ENCODE measurements at places on chromosomes 7 and 10. TPM values are rescaled to one million over a fixed set of nuclear protein-coding genes. Genes with fewer than 3 reads are reported as not detected.

DNA sequence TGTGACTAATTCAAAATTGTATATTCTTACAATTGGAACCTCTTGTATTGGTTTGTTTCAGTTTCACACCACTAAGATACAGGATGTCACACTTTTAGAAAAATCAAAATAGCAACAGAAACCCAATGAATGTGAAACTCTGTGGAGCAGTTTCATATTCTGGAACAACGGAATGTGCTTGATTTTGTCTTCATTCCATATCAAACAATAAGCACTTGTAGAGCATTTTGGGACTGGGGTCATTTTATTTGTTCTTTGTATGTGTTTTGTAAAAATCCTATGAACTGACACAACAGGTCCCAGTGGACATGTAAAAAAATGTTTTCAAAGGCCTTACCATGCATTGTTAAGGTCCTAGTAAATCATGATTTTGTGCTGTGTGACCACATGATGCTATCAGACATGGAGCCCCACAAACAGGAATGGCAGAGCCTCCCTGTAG lies 123.1 kb downstream of the DKK1 start:
- DNase-seq, result no peak
- H3K4me1 ChIP-seq, result no peaks in the 10 kb centered on the region
- no peak overlapping the region for H3K4me3 ChIP-seq
- H3K36me3 ChIP-seq, result no peaks in the 10 kb centered on the region
- no peaks in the 10 kb centered on the region for H3K27me3 ChIP-seq

DNA sequence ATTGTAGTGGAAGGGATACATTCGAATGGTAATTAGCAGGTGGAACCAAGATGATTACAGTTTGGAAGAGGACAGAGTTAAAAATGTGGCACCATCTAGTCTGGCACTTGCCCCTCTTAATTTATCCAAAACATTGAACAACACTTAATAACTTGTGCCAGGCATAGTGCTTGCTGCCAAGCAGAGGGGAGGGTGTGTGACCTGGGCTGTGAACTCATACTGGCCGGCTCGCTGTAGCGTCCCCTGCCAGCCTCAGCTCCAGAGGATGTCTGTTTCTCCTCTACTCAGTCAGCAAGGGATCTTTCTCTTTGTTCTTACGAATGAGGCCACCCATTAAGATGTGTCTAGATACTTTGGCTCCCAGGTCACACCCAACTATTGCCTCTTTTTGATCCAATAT lies 179.4 kb upstream of the INHBA start:
- no peak overlapping the region for H3K27ac ChIP-seq
- H3K27me3 ChIP-seq, result no peaks in the 10 kb centered on the region
- H3K36me3 ChIP-seq, result no peaks in the 10 kb centered on the region
- H3K4me3 ChIP-seq, result no peak overlapping the region
- H3K4me1 ChIP-seq, result peaks cover 12% of the 10 kb centered on the region
- no peak for DNase-seq

GRCh38 chr7:74454021-74454924 lies 567 bp downstream of the GTF2IRD1 start:
- H3K27me3 ChIP-seq, result no peaks in the 10 kb centered on the region
- H3K4me3 ChIP-seq, result peak overlapping the region; percentile 60
- no peaks in the 10 kb centered on the region for H3K36me3 ChIP-seq
- peaks cover 13% of the 10 kb centered on the region for H3K4me1 ChIP-seq

DNA sequence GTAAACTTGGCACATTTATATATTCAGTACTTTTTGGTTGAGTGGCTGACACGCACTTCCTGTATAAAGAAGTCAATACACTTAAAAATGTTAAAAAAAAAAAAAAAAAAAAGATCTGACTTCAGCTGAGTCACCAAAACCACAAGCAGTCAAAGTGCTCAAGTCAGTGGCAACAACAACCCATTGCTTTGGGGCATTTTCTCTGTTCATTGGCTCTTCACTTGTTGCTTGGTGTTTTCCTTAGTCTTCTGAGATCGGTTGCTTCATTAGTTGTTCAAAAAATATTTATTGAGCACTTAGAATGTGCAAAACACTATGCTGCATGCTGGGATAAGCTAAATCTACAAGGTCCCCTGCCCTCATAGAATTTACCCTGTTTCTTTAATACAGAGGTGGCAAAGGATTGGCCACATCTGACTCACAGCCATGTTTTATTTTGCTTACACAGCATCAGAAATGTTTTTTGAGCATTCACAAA lies 63.7 kb downstream of the ZNRF2 start:
- H3K27me3 ChIP-seq, result no peaks in the 10 kb centered on the region
- no peak overlapping the region for H3K4me3 ChIP-seq
- peaks cover 67% of the 10 kb centered on the region for H3K4me1 ChIP-seq
- DNase-seq, result no peak
- H3K36me3 ChIP-seq, result no peaks in the 10 kb centered on the region
- peak overlapping the region; percentile 78 for H3K27ac ChIP-seq

- DNase-seq, result no peak
- H3K4me3 ChIP-seq, result no peak overlapping the region
- H3K27me3 ChIP-seq, result no peaks in the 10 kb centered on the region
These were observed 229.3 kb upstream of the CTBP2 start for GRCh38 chr10:125389648-125390047.

GRCh38 chr10:28365840-28366239 lies 63.0 kb upstream of the MPP7 start:
- H3K27me3 ChIP-seq, result no peaks in the 10 kb centered on the region
- DNase-seq, result no peak
- 0 out of 2 replicates have a peak, but pooled peaks cover 2% of the 10 kb centered on the region for H3K4me1 ChIP-seq
- no peak overlapping the region for H3K27ac ChIP-seq
- H3K4me3 ChIP-seq, result no peak overlapping the region

GRCh38 chr10:89280508-89280907 lies 21.3 kb upstream of the IFIT2 start:
- DNase-seq, result no peak
- H3K4me1 ChIP-seq, result peaks cover 23% of the 10 kb centered on the region
- H3K36me3 ChIP-seq, result peaks cover 6% of the 10 kb centered on the region
- H3K4me3 ChIP-seq, result no peak overlapping the region
- no peak overlapping the region for H3K27ac ChIP-seq

- H3K4me1 ChIP-seq, result peaks cover 17% of the 10 kb centered on the region
- no peaks in the 10 kb centered on the region for H3K36me3 ChIP-seq
- H3K27ac ChIP-seq, result no peak overlapping the region
- no peak for DNase-seq
- H3K4me3 ChIP-seq, result no peak overlapping the region
These were observed 92.0 kb downstream of the GPR85 start for GRCh38 chr7:112994656-112995055.

GRCh38 chr7:158863611-158864506 lies 7.5 kb downstream of the DYNC2I1 start:
- peak; percentile 37 for DNase-seq
- peak overlapping the region; percentile 87 for H3K27ac ChIP-seq
- H3K36me3 ChIP-seq, result peaks cover 14% of the 10 kb centered on the region
- H3K27me3 ChIP-seq, result no peaks in the 10 kb centered on the region
- H3K4me1 ChIP-seq, result peaks cover 64% of the 10 kb centered on the region
- peak overlapping the region; percentile 71 for H3K4me3 ChIP-seq

DNA sequence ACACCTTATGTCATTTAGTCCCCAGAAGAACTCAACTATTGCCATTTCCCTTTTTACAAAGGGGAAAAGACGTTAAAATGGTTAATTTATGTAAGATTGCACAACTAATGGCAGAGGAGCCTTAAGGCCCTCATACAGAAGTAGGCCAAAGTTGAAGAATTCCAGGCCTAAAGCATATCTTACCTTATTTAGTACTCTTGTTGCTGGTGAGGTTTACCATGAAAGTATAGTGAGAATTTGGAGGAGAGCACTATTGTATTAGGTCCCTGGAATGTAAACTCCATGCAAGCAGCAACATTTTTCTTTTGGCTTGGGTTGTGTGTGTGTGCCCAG lies 731 bp upstream of the CRPPA start:
- DNase-seq, result no peak
- H3K4me3 ChIP-seq, result peak overlapping the region; percentile 65
- no peak overlapping the region for H3K27ac ChIP-seq
- H3K36me3 ChIP-seq, result no peaks in the 10 kb centered on the region
- H3K4me1 ChIP-seq, result peaks cover 16% of the 10 kb centered on the region

GRCh38 chr7:141483044-141483443 lies 68.2 kb upstream of the AGK start:
- H3K27ac ChIP-seq, result no peak overlapping the region
- H3K27me3 ChIP-seq, result no peaks in the 10 kb centered on the region
- no peaks in the 10 kb centered on the region for H3K36me3 ChIP-seq
- H3K4me3 ChIP-seq, result no peak overlapping the region
- no peak for DNase-seq
- peaks cover 18% of the 10 kb centered on the region for H3K4me1 ChIP-seq

GRCh38 chr10:129774736-129775401 lies 189.2 kb downstream of the EBF3 start:
- no peaks in the 10 kb centered on the region for H3K36me3 ChIP-seq
- H3K27me3 ChIP-seq, result no peaks in the 10 kb centered on the region
- H3K4me1 ChIP-seq, result no peaks in the 10 kb centered on the region
- H3K27ac ChIP-seq, result no peak overlapping the region
- peak; percentile 2 for DNase-seq

- DNase-seq, result no peak
- H3K36me3 ChIP-seq, result peaks cover 6% of the 10 kb centered on the region
- H3K4me3 ChIP-seq, result no peak overlapping the region
- no peaks in the 10 kb centered on the region for H3K4me1 ChIP-seq
These were observed 10.6 kb downstream of the PLEKHS1 start for GRCh38 chr10:113762083-113762482.

GRCh38 chr7:1466524-1467271 lies 7.4 kb upstream of the MICALL2 start:
- DNase-seq, result peak; percentile 58
- H3K27ac ChIP-seq, result 0 out of 2 replicates have a peak overlapping the region, but pooled peaks have one; percentile 19
- H3K4me1 ChIP-seq, result 0 out of 2 replicates have a peak, but pooled peaks cover 4% of the 10 kb centered on the region
- H3K36me3 ChIP-seq, result no peaks in the 10 kb centered on the region

DNA sequence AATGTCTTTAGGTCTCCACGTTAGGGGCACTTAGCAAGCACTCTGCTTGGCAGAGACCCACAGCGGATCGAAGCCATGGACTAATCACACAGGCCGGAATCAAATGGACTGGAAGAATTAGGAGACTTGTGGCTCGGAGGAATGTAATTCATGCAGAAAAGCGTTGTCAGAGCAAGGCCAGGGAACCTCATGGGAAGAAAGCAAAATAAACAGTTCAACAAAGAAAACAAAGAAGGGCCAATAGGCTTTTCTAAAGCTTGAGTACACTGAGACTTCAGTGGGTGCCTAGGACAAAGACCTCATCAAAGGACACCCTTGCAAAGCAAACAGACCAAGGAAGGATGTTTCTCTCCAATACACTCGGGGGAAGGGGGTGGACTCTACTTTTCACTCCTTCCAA lies 171.1 kb downstream of the GLI3 start:
- H3K4me1 ChIP-seq, result peaks cover 57% of the 10 kb centered on the region
- no peaks in the 10 kb centered on the region for H3K27me3 ChIP-seq
- peak overlapping the region; percentile 63 for H3K27ac ChIP-seq
- peak overlapping the region; percentile 4 for H3K4me3 ChIP-seq
- DNase-seq, result no peak

DNA sequence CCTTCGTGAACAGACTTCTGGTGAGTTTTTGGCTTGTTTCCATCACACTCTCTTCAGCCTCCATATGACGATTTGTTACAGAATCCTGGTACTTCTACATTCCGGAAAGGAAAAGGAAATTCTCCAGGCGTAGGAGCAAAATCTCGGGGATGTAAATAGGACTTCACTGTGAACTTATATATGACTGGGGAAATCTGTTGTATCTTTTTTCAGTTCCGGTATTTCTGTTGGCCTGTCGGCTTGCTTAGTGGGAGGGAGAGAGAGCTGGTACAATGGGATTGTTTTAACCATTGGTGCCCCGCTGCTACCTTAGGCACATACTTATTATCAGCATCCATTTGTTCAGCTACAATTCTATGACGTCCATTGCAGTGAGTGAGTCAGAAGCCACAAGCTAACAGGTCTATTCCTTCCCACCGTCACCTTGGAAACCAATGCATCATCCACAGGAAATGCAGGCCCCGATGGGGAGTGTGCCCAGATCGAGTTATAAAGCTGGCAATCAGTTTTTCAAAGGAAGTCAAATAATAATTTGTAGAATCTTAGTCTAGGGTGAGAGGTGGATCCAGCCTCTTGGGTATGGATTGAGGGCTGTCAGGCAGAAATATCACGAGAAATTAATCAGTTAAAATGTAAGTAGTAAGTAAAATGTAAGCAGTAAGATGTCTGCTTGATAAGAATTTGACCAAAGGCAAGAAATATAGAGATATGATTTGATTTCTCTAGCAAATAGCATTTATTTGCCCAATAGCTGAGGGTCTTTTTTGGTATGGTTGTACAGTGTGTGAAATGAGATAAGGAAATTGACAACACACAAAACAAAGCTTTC lies 92.0 kb upstream of the MKLN1 start:
- H3K4me1 ChIP-seq, result peaks cover 21% of the 10 kb centered on the region
- no peaks in the 10 kb centered on the region for H3K36me3 ChIP-seq
- no peak overlapping the region for H3K4me3 ChIP-seq
- H3K27me3 ChIP-seq, result no peaks in the 10 kb centered on the region

VSTM4 gene
- 0.71 TPM for total RNA-seq

CALHM1 gene
- 0.30 TPM for total RNA-seq

CAMK2B gene
- 0.44 TPM for total RNA-seq

MUC12 gene
- 6.5 TPM for total RNA-seq

MRLN gene
- total RNA-seq, result not detected

MORN4 gene
- 21.8 TPM for total RNA-seq

MRPS33 gene
- 63.5 TPM for total RNA-seq

ABLIM1 gene
- total RNA-seq, result 54.9 TPM

RBM33 gene
- 77.9 TPM for total RNA-seq

LMBR1 gene
- 55.6 TPM for total RNA-seq

PLXDC2 gene
- total RNA-seq, result 31.7 TPM

PTPRZ1 gene
- 105 TPM for total RNA-seq

LANCL2 gene
- total RNA-seq, result 9.1 TPM

CPN1 gene
- total RNA-seq, result 0.66 TPM

Data from WTC11 (cell line).